ENCODE measurements at places on chromosomes 16 and 17. TPM values are rescaled to one million over a fixed set of nuclear protein-coding genes. Genes with fewer than 3 reads are reported as not detected.

Gene HOXB9
- 2.0 TPM for total RNA-seq

Gene PERCC1
- total RNA-seq, result 0.33 TPM

DNA sequence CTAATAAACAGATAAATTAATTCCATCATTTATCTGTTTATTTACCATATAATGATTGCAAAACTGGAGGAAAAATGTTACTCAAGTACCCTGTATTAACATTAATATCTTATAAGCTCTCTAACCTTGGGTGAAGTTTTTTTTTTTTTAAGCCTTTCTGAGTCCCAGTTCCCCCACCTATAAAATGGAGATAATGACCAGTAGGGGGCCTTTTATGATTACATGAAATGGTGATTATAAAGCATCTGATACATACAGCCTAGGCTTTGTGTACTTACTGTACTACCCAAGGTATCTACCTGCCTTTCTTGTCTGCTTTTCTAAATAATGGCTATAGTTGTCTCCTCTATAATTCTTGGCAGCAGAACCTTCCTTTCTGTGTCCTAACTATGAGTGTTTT is 22.6 kb downstream of the LRRC36 start:
- H3K27me3 ChIP-seq, result peaks cover 2% of the 10 kb centered on the region
- no peak overlapping the region for H3K4me3 ChIP-seq
- no peaks in the 10 kb centered on the region for H3K4me1 ChIP-seq
- H3K36me3 ChIP-seq, result no peaks in the 10 kb centered on the region
- no peak overlapping the region for H3K27ac ChIP-seq

DNA sequence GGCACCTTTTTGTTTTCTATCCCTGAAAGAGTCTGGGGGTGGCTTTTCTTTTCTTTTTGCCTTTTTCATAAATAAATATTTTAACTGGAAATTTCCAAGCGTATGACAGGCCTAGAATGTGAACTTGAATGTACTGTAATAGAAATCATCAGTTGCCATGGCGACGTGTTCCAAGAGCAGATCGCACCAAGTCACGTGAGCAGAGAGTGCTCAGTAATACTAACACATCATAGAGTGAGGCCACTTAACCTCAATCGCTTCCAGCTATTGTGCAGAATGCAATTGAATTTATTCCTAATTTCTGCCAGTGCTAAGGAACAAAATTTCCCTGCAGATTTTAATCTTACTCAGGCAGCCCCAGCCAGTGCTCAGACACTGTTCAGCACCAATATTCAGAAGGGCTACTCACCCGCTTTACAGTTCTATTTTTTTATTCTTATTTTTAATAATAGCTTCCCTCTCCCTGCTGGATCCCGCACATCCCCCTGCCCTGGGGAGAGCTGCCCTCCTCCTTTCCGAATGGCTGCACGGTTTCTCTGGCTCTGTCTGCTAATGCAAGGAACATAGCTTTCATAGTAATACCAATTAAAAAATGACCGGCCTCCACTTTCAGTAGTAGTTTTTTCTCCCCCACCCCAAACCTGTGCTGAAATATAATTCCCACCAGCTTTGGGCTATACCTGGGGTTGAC is 26.2 kb upstream of the PMFBP1 start:
- H3K4me3 ChIP-seq, result no peak overlapping the region
- H3K27ac ChIP-seq, result no peak overlapping the region
- H3K27me3 ChIP-seq, result peaks cover 3% of the 10 kb centered on the region
- DNase-seq, result no peak
- no peaks in the 10 kb centered on the region for H3K36me3 ChIP-seq

- H3K27me3 ChIP-seq, result no peaks in the 10 kb centered on the region
- no peak overlapping the region for H3K4me3 ChIP-seq
- H3K36me3 ChIP-seq, result no peaks in the 10 kb centered on the region
Measured at GRCh38 chr16:77548766-77549165, 113.9 kb upstream of the ADAMTS18 start.

DNA sequence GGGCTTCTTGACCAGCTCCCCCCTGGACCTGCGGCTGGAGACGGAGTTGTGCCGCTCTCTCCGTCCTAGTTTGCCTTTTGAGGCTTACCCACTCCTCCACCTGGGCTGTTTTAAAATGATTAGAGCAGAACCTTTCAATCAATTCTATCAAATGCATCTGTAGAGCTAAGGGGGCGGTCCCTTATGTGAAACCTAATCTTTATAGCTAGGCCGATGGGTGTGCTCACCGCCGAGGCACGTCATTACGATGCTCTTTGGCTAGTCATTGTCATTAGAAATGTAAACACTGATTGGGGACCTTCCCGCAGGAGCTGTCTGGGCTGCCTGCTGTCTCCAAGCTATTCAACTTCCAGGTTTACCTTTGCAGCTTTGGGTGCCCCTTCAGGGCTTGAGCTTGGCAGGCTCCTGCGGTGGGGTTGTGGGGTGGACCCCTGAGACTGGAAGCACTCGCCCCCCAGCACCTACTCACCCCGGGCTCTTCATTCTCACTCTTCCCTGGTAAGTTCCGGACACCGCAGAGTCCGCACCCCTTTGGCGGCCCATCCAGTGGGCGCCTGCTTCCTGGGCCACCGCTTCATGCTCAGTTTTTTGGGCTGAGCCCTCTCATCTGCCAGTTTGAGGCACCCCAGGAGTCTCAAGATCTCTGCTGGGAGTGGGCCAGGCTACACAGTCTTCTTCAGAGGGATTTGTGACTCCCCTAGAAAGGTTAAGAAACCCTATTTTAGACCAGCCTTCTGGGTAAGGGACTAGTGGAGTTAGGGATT is 20.9 kb upstream of the IL17C start:
- DNase-seq, result no peak
- H3K4me1 ChIP-seq, result peaks cover 36% of the 10 kb centered on the region
- no peak overlapping the region for H3K4me3 ChIP-seq
- H3K27ac ChIP-seq, result peak overlapping the region; percentile 80
- no peaks in the 10 kb centered on the region for H3K27me3 ChIP-seq
- H3K36me3 ChIP-seq, result peaks cover 21% of the 10 kb centered on the region

DNA sequence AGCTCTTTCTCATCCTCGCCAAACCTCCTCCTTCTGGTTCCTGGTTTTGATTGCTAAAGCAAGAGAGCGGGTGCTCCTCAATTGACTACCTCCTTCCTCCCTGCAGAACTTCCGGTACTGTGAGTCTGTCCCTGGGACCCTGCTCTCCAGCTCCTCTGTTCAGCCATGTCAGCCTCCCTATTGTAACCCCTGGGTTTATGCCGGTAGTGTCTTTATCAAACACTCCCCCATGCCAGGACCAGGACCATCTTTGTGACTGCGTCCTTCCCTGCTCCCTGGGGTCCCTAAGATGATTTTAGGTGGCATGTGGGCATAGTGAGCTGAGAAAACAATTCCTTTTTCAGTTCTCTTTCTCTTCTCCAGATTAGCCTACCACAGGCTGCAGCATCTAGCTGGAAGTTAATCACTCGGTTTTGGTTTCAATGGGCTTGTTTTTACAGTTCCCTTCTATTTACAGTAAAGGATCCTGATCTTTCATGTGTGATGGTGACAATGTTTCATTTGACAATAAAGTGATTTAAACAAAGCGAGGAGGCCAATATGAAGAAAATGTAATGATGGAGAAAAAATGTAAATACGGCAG is 27.7 kb upstream of the IL21R start:
- H3K27ac ChIP-seq, result no peak overlapping the region
- H3K27me3 ChIP-seq, result no peaks in the 10 kb centered on the region
- no peak for DNase-seq
- no peak overlapping the region for H3K4me3 ChIP-seq
- no peaks in the 10 kb centered on the region for H3K36me3 ChIP-seq
- H3K4me1 ChIP-seq, result peaks cover 65% of the 10 kb centered on the region

Data from CD8-positive, alpha-beta memory T cell (primary cell).